ENCODE measurements at places on chromosomes 7 and 10. TPM values are rescaled to one million over a fixed set of nuclear protein-coding genes. Genes with fewer than 3 reads are reported as not detected.

The TSPAN12 gene
- total RNA-seq = 3.7 TPM

The FAM237B gene
- total RNA-seq = not detected

DNA sequence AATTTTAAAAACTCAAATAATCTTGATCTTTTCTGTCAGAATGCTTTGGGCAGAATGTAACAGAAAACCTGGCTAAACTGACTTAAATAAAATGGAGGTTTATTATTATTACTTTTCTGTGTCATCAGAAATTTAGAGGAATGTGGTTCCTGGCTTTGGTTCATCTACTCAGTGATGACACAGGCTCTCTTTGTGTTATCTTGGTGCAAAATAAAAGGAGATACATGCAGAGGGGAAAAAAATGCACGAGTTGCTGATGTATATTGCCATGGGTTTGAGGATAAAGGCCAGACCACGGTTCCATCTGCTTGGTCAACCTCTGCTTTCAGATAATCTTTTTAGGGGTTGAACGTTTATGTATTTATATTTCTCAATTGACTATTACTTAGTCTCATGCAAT, 181.4 kb downstream of the SUGCT start:
- no peak overlapping the region for H3K4me3 ChIP-seq
- H3K4me1 ChIP-seq = no peaks in the 10 kb centered on the region
- no peak for DNase-seq
- no peaks in the 10 kb centered on the region for H3K36me3 ChIP-seq
- H3K27me3 ChIP-seq = no peaks in the 10 kb centered on the region
- H3K27ac ChIP-seq = no peak overlapping the region

DNA sequence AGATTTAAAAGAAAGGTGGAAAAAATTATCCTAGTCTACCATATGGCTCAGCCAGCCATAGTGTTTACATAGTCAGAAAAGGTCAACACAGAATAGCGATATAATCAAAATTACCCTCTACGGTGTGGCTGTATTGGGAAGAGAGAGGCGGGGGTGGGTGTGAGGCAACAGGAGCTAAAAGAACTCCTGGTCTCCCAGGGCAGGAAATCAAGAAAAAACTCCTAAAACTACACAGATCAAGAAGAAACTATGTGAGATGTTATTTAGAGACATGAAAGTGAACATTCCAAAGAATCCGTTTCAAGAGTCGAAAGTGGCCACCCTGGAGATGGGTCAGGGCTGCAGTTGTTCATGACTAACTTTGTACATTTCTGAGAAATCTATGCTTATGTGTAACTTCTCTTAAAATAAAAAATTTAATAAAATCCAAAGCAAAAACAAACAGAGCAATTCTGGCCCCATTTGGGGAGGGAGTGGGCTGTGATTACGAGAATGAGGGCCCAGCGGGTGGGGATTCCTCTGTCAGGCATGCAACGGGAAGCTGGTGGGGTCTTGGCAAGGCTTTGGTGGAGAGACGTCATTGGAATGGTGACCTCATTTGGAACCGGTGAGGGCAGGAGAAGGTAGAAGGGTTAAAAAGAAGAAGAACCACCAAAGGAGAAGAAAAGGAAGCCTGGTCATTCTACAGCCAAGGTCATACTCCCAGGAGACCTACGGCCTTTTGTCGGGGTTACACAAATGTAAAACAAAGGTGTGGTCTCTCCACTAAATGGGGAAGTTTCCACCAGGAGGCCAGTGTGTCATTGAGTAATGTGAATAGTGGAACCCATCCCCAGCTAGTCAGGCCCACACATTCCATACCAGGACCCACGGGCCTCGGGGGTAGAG, 71.2 kb upstream of the DUSP5 start:
- DNase-seq = no peak
- no peaks in the 10 kb centered on the region for H3K36me3 ChIP-seq
- H3K27me3 ChIP-seq = no peaks in the 10 kb centered on the region
- H3K27ac ChIP-seq = no peak overlapping the region
- H3K4me1 ChIP-seq = peaks cover 3% of the 10 kb centered on the region
- no peak overlapping the region for H3K4me3 ChIP-seq

Data from cardiac muscle cell (in vitro differentiated cells and primary cell).